Stimulated activated CD4-positive, alpha-beta T cell treated with anti-CD3 and anti-CD28 coated beads, Interleukin-1b, Interleukin-23, amount 100 ng/mL, for 1 hour (primary cell): ENCODE measurements at places on chromosomes 1 and 21.

DNA sequence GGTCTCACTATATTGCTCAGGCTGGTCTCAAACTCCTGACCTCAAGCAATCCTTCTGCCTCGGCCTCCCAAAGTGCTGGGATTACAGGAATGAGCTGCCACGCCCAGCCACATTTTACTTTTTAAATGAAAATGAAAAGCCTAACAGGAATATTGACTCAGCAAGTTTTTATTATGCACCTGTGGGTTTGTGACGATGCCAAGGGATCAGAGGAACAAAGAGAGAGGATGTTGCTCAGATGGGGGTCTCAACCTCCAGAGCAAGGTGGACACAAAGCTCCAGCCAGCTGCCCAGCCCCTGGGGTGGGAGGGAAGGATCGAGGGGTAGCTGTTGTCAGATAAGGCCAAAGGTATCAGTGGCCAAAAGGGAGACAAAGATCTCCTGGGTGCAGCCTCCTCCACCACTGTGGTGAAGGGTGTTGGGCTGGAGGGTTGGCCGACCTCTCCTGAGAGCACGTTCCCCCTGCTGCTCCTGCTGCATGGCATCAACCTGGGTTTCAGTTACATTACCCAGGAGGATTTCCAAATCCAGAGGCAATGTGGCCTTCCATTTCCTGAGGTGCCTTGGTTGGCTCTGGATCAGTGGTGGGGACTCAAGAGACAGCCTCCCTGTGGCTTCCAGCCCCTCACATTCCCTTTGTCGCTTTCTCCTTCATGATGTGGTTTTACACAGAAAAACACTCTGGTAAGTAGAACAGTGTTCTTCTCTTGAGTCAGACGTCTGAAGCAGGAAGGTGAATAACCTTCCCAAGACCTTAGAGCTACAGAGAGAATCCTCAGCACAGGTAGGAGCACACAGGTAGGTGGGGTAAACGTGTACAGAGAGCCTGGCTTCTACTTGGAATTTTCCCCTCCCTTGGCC, 34.2 kb downstream of the ZNF496 start:
- no peak for DNase-seq

- DNase-seq = peak; percentile 16
Measured at GRCh38 chr21:36203603-36203889, 46.9 kb downstream of the DOP1B start.

GRCh38 chr1:51946300-51946699, 44.2 kb downstream of the RAB3B start:
- DNase-seq = no peak

DNA sequence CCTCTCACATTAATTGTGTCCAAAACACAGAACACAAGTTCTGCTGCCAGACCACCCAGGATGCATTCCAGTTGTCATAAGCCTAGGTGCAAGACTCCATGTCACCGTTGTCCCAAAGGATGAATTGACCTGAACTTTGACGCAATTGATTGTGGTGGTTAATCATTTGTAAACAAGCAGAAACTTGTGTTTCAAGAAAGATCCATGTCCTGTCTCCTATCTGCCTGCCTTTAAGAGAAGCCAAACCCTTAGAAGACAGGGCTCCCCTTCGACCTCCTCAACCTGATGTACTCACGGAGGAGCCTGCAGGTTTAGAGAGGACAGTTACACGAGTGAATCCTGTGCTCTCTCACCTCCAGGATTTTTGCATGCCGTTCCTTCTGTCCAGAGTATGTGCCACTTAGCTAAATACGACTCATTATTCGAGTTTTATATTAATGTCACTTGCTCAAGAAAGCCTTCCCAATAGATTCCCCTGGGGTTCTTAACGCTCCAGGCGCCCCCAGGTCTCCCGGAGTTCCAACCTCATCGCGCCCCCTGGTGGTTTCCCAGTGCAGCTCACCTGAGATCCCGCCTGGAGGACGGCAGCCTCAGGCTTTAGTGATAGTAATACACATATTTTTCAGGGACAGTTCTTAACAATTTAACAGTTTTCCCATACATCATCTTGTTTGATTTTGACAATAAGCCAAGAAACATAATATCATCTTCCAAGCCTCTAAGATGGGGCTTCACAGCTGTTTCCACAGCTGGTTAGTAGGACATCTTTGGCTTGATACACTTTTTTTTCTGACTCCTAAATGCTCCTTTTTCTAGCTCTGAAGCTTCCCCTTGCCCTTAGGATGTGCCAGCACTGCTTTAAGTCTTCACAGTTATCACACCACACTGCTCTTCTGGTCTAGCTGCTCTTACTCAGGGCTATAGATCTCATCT, 2.4 kb upstream of the C8B start:
- DNase-seq = no peak

DNA sequence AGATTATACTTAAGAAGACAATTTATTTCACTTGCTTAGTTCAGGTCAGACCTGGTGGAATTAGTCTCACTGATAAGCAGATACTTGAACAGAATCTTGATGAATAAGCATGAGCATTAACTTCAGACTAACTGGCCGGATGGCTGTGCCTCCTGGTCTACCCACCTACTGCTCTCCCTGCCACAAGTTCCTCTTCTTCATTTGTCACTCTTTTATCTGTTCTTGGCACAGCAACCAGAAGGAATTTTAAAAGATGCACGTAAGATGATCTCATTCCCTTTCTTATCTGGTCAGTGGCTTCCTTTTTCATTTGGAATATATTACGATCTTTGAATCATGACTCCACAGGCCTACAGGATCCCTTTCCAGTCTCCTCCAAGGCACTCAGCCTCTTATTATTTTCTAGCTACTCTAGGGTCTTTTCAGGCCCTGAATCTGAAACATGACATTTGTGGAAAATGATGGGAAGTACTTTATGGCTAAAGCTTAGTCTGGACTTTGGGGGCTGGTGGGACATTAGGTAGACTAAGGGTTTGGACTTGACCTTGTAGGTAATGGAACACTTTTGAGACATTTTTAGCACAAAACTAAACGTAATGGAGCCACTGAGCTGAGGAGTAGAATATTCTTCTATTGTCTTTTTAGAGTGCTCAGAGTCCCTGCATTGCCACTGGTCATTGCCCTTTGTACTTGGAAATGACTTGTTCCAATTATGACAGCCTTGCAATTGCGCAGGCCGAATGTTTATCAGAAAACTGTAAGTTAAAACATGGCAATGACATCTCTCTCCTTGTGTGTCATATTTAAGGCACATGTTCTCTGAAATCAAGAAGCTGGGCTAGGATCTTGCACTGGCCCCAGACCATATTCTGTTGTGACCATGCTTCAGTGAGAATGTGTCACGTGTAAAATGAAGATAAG, 16.0 kb downstream of the ST6GALNAC3 start:
- DNase-seq = no peak

DNA sequence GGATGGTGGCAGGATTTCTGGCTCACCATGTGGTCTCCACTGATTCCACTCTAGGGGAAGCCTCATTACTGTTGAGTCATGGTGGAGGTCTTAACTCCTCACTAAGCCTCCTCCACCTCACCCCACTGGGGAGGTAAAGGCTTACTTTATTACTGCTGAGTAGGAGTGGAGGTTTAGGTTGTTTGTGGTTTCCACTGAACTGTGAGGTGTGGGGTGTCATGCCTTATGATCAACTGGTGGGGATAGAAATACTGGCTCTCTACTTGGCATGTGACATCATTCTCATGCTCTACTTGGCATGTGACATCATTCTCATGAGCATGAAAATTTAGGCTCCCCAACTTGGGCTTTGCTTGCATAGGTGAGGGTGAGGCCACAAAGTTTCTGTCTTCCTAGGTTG, 35.6 kb downstream of the COL6A1 start:
- DNase-seq = no peak

- no peak for DNase-seq
Measured at GRCh38 chr1:3119725-3120124, 50.7 kb downstream of the PRDM16 start.

DNA sequence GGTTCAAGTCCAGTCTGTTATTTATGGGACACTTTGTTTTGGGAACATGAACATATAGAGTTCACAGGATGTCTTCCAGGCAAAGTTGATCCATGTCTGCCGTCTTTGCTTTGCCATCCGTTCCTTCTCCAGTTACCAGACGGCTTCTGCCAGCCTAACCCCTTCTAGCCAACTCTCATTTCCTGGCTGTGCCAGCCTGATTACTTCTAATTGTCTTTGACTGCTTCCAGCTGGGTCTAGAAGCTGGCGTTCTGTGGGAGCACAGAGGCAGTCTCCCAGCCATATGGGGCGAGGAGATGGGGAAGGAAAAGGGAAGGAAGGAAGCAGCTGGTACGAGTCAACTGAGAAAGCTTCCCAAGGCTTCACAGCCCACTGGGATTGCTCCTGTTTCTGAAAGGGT, 3.1 kb upstream of the HUNK start:
- no peak for DNase-seq

GRCh38 chr1:152410028-152410427, 4.0 kb downstream of the CRNN start:
- DNase-seq = no peak

DNA sequence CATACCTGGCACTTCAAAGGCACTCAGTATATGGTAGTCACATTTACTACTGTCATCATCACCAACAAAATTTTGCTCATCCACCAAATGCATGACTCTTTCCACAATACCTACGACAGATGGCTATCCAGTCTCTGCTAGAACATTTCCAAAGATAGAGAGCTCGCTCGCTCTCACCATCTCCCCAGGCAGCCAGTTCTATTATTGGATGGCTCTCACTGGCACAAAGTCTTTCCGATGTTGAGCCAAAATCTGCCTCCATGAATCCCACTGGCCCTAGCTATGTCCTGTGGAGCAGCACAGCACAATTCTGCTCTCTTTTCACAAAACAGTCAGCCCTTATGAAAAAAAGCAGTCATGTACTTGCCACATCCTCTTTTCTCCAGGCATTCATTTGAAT, 102.1 kb downstream of the DAB1 start:
- DNase-seq = no peak

- DNase-seq = no peak
Measured at GRCh38 chr1:151056149-151056548, 3.3 kb downstream of the CDC42SE1 start.

DNA sequence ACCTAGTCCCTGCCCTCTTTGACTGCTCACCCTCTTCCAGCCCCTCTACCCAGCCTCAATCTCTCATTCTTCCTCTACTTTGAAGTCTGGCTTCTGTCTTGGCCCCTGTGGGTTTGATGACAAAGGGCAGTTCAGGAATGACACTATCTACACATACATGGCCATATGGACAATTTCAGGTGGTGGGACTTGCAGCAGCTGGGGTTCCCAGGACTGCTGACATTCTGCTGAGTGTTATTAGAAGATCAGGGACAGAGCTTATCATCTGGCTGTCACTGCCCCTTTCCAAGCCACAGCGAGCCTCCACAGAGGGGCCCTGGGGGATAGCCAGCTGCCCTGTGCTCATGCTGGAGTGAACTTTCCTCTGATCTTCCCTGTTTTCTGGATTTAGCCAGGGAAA, 97.4 kb upstream of the IPO9 start:
- DNase-seq = no peak

DNA sequence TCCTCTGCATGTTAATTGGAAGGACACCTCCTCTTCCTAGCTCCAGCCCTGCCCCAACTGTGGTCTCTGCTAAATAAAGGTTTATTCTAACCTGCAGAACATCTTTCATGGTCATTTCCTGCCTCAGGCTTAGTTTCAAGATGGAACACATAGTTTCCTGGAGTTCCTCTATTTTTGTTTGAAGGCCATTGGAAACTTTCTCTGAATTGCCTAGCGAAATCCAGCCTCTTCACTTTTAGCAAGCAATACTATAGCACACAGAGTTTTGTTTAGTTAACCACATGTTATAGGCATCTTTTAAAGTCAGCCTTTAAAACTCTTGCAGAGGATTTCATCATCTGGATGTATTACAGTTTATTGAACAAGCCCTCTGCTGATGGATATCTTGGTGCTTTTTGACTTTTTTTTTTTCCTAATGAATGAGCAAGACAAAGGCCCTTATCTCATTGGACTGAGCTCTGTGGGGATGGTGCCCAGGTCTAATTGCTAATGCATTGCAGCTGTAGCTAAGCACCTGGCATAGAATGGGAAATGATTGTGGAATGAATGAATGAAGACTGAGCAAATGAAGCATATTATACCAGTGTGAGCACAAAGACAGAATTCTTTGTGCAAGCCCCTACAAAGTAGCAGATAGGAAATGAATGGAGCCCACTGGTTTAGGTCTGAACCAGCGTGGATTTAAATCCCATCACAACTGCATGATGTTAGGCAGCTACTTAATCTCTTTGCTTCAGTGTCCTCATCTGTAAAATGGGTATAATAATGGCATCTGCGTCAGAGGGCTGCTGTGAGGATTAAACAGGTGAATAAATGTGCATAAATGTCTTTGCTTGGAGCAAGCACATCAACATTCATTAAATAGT, 641 bp upstream of the CFAP107 start:
- DNase-seq = no peak

DNA sequence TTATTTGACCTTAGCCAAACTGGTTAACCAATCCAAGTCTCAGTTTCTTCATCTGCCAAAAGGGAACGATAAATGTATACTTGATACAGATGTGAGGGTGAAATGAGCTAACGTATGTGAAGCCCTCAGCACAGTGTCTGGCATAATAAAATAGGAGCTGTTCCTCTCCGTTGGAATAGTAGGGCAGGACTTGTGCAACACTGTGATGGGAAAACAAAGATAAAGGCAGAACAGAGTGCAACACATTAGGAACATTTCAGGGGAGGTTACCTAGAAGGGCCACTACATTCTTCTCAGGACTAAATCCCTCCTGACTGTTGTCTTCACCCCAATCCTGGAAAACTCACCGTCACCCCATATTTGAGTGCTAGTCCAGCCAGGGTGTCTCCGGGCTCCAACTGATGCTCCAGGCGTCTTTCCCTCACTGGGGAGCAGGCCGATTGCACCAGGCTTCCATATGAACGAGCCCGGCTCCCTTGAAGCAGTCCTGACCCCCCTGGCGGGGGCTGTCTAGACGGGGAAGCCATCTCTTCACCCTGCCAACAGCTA, 896 bp downstream of the LYSMD1 start:
- no peak for DNase-seq

- no peak for DNase-seq
Measured at GRCh38 chr1:65493802-65494201, 73.3 kb downstream of the LEPR start.

DNA sequence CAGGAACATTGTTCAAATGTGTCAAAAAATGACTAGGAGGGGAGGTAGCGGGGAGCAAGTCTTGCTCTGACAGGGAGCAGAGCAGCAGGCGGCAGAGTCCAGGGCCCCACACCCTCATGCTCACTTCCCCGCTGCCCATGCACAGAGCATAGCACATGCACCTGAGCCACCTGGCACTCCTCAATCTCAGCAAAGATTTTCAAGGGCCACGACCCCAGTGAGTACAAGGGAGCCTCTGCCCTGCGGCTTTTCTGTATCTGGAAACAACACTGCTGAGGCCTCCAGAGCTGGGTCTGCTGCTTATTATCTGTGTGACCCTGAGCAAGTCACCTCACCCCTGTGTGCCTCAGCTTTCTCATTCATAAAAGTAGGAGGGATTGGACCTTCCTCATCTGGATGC, 1.1 kb upstream of the GJB3 start:
- DNase-seq = no peak

DNA sequence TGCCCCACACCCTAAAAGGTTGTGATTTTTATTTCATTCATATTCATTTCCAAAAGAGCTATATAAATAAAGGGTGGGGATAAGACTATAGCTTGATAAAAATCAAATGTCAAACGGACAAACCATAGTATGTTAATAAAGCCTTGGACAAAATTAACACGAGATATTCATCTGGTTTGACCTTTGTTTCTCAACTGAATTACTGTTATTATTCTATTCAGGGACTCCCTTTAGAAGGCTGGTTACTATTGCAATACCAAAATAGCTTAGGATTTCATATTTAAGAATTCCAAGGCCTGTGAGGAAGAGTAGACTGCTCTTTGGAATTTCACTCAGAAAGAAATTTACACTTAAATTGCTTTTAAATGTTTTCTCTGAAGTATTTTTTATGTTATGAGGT, 10.2 kb upstream of the PALMD start:
- DNase-seq = no peak
